GF-D8 (cell line): ENCODE measurements at places on chromosomes 16 and 17.
A peak's percentile ranks its signal among the peaks of the same experiment; 100 is the strongest.

GRCh38 chr17:39002991-39003715 is 36.0 kb upstream of the FBXO47 start:
- no peak for DNase-seq

- no peak for DNase-seq
These were observed 5.2 kb downstream of the BAIAP2 start for GRCh38 chr17:81039854-81040758.

GRCh38 chr17:63223212-63223911 is 222.7 kb downstream of the CYB561 start:
- DNase-seq: no peak

DNA sequence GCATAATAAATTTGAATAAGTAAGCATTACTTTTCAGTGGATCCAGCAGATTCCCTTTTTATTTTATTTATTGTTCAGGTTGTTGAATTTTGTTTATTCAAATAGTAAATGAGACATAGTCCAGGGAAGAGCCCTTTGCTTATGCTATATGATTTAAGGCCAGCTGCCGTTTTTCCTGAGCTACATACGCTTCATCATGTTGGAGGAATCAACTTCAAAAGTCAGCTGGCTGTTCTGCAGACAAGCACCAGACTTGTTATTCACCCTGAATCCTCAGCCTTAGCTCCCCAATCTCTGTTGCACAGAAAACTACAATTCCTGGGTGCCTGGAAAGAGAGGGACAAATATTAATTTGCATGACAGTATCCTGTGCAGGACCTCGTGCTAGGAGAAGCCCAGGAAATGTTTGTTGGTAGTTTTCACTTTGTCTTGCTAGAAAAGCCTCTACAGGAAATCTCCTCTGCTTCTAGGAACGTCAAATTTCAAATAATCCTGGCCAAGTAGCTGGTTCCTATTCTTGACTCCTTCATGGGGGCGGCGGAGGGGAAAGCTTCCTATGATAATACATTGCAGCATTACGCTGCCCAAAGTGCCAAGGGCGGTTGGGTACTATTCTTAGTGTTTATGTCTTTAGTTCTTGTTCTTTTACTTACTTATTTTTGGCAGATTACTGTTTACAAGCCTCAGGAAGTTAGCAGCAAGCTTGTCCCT is 101.6 kb downstream of the PRKCA start:
- DNase-seq: peak; percentile 16

DNA sequence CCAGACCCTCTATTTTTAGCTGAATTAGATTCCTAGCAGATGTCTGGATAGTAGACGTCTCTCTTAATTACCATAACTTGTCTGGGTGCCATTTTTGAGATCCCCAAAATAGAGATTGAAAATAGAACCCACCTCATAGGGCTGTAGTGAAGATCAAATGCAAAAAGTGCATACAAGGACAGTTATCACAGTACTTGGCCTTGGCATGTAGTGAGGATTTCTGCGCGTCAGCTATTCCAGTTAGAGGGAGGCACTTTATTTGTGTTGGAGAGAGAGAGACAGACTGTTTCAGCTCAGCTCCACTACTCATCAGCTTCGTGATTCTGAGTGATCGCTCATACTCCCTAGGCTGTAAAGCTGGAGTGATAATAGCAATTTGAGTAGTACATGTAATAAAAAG is 59.6 kb upstream of the CDH13 start:
- no peak for DNase-seq

DNA sequence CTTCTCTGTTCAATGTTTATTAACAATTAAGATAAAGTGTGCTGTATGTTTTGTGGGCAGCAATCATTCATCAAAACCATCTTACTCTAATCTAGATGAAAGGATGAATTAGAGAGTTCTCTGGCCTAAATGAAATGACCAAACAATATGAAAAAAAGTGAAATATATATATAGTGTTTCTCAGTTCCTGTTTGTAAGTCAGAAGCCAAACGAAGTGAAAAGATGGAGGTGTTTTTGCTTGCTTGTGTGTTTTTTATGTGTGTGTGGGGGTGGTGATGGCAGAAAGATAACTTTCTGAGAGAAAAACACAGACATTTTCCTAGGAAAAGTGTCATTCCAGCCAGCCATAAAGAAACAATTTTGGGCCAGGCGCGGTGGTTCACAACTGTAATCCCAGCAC is 138.6 kb downstream of the CDH8 start:
- no peak for DNase-seq
